ENCODE measurements at places on chromosomes 12 and 14.

DNA sequence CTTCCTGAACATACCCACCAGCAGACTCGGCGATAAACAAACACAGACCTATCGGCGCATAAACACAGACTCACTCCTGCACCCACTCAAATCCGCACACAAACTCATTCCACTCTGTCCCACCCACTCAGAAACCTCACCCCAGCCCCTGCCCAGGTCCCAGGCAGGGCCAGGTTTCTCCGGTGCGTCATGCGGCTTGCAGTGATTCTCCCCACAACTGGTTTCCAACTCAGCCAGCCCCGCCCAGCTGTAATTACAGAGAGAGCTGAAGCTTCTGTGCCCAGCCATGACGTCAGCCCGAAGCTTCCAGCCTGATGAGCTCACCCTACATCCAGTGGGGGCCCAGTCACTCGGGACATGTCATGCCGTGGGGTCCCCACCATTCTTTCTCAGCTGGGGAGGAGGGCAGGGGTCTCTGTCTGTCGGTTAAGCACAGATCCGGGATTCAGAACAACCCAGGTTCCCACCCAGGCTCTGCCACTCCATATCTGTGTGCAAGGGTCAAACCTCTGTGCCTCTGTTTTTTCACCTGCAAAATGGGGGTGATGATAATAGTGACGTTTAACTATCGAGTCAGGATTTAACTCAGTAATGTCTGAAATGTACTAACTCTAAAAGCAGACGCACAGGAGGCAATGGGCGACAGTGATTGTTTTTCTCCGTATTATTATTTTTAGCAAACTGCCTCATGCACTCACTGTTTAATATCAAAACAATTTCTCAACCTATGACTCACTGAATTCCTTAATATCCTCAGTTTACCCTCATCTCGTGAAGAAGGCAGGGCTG is 2.3 kb upstream of the HSPB8 start:
- DNase-seq: no peak

DNA sequence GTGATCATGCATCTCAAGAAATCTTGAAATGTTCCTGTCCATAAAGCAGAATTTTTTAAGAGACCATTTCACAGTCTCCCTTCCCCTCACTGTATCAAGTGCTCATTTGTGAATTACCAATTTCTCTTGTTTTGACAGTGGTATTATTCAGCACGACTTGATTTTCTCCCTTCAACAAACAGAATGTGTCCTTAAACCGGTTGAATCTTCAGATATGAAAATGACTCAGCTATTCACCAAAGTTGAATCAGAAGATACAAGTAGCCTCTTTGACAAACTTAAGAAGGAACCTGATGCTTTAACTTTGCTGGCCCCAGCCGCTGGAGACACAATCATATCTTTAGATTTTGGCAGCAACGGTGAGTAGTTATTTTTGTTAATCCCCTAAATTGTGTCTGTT is 25.5 kb upstream of the SNAPC1 start:
- no peak for DNase-seq

- DNase-seq: no peak
These were observed 74.0 kb downstream of the PCNX1 start for GRCh38 chr14:70981000-70981952.

- no peak for DNase-seq
These were observed 32.9 kb downstream of the MIPOL1 start for GRCh38 chr14:37230551-37231194.

GRCh38 chr12:27707216-27707615 is 3.4 kb upstream of the MRPS35 start:
- DNase-seq: no peak

GRCh38 chr14:105488781-105489541 is 2.1 kb upstream of the TEDC1 start:
- DNase-seq: no peak

DNA sequence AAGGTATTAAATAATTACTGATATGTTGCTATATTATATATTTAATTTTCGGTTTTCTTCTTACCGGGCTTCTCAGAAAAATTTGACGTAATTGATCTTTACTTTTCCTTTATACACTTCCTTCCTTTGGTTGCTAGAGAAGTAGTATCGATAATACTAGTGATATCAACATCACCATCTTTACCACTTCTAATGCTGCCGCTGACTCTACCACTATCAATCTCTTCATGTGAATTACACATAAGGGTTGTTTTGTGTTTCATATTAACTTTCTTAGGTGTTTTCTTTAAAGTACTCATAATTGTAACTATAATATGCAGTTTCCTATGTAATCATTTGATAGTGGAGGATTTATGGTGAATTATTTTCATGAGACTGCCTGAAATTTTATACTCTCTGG is 30.9 kb upstream of the KLRF1 start:
- DNase-seq: no peak

- no peak for DNase-seq
These were observed 24.4 kb downstream of the PITPNM2 start for GRCh38 chr12:123126294-123127181.

- no peak for DNase-seq
These were observed 225.8 kb upstream of the SOX5 start for GRCh38 chr12:24175284-24175683.

- peak; percentile 61 for DNase-seq
These were observed 74.8 kb upstream of the CHST11 start for GRCh38 chr12:104381731-104382480.

- no peak for DNase-seq
These were observed 107.0 kb downstream of the ARF6 start for GRCh38 chr14:49999826-50000379.

- no peak for DNase-seq
These were observed 44.4 kb upstream of the PLXNC1 start for GRCh38 chr12:94103986-94104385.

GRCh38 chr14:47439953-47440352 is 235.5 kb downstream of the MDGA2 start:
- no peak for DNase-seq

- no peak for DNase-seq
These were observed 33.7 kb downstream of the CPM start for GRCh38 chr12:68899251-68899771.

GRCh38 chr14:38948171-38948570 is 154.9 kb downstream of the SEC23A start:
- no peak for DNase-seq

DNA sequence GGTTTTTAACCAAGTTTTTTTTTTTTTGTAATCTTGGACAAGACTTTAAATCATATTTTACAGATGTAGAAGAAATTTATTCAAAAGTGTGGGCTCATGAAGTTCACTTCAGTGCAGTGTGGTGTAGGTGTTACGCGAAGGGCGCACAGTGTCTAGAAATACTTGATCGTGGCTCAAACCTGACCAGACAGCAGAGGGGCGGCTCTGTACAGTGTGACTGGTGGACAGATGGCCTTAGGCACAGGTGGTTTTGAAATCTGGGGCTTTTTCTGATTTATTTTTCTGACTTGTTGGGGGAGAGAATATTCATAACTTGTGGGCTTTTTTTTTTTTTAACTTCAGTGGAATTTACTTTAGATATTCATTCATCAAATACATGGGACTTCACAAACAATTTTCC is 179.2 kb downstream of the PELI2 start:
- DNase-seq: no peak

- no peak for DNase-seq
These were observed 5.6 kb downstream of the GON7 start for GRCh38 chr14:93201155-93201704.

- no peak for DNase-seq
These were observed 459.1 kb upstream of the FOXG1 start for GRCh38 chr14:28307506-28307905.

DNA sequence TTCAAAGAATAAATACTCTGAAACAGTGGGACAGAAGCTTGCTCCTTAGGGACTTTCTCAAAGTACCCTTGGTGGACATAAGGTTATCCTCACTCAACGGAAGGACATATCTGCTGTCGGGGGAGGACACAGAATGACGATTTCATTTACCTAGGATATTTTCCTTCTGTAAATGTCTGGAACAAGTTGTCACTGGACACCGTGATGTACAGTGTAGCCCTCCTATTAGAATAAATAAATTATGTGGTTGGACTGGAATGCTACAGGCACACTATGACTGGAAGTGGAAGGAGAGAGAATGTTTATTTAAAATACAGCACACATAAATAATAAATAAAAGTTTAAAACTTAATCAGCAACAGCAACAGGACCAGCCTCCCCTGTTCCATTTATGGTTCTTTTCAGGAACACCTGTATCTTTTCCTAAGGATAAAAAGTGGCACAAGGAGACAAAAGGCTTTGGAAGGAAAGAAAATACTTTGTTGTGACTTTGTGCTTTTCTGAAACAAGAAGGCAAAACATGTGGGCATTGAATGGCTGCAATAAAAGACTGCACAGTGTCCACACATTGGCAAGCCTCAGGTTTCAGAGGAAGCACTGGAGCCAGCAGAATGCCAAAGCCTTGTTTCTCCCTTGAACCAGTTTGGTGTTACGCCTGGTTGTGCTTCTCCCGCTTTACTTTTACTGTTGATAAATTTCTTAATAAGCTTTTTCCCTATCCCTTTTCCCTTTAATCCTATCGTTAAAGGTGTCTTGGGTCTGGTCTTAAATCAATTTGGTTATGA is 36.8 kb downstream of the FGD4 start:
- DNase-seq: no peak

GRCh38 chr14:54762296-54762695 is 140.3 kb downstream of the GCH1 start:
- DNase-seq: no peak

- no peak for DNase-seq
These were observed 810.1 kb downstream of the FSCB start for GRCh38 chr14:43697003-43697402.

GRCh38 chr12:15216036-15216889 is 5.0 kb downstream of the RERG start:
- DNase-seq: no peak

DNA sequence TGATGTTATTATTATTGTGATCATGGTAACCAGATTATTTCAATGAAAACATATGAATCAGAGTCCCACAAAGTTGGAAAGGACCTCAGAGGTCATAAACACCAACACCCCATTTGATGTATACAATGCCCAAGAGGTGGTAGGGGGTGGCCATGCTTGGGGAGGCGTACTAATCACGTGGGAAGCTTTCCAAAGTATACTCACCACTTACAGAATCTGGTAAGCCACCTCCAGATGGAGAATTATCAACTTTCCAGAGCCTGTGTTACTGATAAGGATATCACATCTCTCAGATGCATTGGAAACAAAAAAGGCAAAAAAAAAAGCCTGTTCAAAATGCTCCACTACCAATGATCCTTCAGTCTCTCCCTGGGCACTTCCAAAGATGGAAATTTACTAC is 8.4 kb downstream of the DAD1 start:
- no peak for DNase-seq

- no peak for DNase-seq
These were observed 126.8 kb downstream of the TRAFD1 start for GRCh38 chr12:112252184-112252583.

DNA sequence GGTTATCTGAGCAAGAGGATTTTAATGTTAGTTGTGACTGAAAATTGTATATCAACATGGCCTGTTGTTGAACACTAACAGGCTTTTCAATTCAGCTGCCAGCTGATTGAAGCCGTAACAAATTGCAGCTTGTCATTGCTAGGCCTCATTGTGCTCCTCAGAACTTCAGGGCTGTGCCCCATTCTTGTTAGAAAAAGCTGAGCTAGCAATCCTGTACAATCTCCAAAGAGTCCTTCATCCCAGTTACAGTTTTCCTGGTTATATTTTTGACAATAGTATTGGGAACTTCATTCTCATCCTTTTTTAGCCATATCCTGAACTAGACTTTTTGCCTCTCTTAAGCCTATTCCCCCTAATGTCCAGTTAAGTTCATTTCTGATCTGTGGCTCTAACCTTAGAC is 564.1 kb upstream of the ATXN7L3B start:
- DNase-seq: no peak

DNA sequence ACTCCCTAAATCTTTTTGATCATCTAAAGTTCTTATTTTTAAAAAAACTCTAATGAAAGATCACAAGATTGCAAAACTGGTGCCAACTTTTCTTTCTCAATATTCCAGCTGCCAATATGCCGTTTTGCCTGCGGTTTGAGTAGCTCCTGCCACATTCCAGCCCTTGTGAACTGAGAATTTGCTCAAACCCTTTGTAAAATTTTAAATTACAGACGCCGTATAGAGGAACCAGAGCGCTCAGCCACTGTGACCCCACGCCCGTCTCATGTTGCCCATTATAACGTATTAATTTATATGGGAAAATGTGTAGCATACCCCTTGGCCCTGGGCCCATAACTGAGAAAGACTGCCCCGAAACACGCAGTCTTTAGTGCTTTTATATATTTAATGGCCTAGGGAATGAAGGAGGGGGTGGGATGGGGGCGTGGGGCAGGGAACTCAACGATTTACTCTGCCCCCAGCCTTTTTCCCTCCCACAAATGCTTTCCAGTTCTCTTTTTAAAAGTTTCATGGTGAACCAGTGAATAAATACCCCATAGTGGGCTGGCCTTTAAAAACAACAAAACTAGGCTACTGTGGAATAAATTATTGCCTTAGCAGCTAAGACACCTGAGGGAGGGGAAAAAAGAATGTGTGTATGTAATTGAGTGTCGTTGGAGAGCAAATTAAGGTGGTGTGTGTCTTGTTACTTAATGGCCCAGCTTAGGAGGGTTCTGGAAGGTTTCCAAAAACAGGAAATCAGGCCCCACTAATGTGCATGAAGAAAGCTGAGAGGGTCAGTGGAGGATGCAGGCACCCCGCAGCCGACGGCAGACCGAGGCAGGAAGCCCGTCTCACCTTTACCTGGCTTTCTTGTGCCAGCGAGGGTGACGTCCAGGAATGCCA is 45.7 kb upstream of the RFLNA start:
- DNase-seq: no peak

- no peak for DNase-seq
These were observed 267.9 kb downstream of the TMEM132C start for GRCh38 chr12:128534906-128535305.

DNA sequence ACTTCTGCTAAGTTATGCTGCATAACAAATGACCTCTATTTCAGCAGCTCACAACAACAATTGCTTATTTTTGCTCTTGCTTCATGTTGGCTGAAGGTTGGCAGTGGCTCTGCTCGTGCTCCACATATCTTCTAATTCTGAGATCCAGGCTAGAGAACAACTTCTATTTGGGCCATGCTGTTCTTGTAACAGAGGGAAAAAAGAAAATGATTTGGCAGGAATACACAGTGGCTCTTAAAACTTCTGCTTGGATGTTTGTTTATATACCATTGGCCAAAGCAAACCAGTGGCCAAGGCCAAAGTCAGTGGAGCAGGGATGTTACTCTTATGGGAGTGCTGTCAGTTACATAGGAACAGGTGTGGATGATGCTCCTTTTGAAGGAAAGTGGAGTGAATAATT is 32.1 kb downstream of the GPHN start:
- DNase-seq: no peak

- no peak for DNase-seq
These were observed 501.6 kb downstream of the VRK1 start for GRCh38 chr14:97298736-97299135.

GRCh38 chr12:118870551-118870950 is 110.8 kb upstream of the SRRM4 start:
- no peak for DNase-seq

GRCh38 chr14:52862632-52863333 is 71.4 kb upstream of the GNPNAT1 start:
- no peak for DNase-seq

GRCh38 chr14:33081259-33081658 is 142.6 kb downstream of the NPAS3 start:
- no peak for DNase-seq

All from stimulated activated CD8-positive, alpha-beta memory T cell treated with anti-CD3 and anti-CD28 coated beads, Interleukin-15, amount 100 ng/mL, for 48 hours (primary cell).